CD4-positive, alpha-beta T cell treated with Interferon alpha-2 for 1 hour (primary cell): ENCODE measurements at places on chromosomes 5 and 9.

- peak; percentile 52 for DNase-seq
These were observed 459 bp upstream of the ERAP2 start for GRCh38 chr5:96875791-96876291.

- no peak for DNase-seq
These were observed 242.9 kb downstream of the BNC2 start for GRCh38 chr9:16627521-16627920.

- peak; percentile 36 for DNase-seq
These were observed 937 bp upstream of the HMGCR start for GRCh38 chr5:75335952-75336614.

GRCh38 chr5:65577141-65577540 lies 14.0 kb downstream of the PPWD1 start:
- DNase-seq, result no peak

- DNase-seq, result no peak
These were observed 674.5 kb downstream of the PRELID2 start for GRCh38 chr5:145160679-145161078.

GRCh38 chr9:88391921-88392320 lies 3.7 kb downstream of the SPIN1 start:
- DNase-seq, result no peak

DNA sequence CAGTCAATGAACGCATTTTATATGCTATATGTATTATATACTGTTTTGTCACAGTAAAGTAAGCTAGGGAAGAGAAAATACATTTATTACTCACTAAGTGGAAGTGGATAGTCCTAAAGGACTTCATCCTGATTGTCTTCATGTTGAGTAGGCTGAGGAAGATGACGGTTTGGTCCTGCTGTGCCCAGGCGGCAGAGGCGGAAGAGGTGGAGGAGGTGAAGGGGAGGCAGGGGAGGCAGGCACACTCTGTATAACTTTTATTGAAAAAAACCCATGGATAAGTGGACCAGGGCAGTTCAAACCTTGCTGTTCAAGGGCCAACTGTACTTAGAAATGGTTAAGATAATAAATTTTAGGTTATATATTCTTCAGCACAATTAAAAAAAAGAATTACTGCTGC lies 28.5 kb downstream of the TJP2 start:
- DNase-seq, result no peak

DNA sequence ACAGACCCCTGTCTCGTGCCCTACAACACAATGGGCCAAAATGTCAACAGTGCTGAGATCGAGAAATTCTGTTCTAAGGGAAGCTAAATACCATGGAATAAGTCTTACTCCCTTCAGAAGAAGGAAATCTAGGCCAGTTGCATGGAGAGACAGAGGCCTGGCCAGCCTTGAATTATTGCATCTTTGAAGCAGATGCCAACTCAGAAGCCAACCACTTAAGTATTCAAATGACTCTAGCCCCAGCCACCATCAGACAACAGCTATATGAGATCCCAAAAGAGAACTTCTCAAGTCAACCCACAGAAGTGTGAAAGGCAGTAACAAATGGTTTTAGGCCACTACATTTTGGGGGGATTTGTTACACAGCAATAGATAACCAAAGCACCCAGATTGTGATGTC lies 180.1 kb downstream of the ACTL7B start:
- DNase-seq, result no peak

DNA sequence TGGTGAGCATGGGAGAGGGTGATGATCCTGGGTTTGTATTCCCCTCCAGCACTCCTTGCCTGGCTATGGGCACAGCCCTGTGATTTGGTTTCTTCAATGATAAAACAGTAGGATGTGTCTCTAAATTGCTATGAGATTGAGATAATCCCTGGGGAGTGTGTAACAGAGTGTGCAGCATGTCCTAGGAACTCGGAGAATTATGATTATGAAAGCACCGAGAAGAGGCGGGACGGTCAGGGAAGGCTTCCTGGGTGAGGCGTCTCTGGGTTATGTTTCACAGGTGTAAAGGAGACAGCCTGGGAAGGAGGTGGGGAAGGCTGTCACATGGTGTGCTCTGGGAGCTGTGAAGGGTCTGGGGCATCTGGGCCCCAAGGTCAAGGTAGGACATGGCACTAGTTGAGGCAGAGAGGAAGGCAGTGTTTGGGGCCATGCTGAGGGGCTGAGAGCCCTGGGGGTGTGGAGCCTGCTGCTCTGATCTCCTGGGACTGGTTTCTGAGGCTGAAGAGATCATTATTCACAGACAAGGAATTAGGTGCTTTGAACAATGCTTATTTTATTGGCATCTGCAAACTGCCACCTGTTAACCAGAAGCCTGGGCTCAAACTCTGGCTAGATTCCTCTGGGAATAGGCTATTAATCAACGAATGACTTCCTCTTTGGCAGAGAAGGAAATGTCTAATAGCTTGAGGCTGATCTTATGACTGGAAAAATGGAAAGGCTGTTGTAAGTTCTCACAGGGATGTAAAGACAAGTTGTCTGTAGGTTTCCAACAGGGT lies 73.8 kb upstream of the IL12B start:
- no peak for DNase-seq

DNA sequence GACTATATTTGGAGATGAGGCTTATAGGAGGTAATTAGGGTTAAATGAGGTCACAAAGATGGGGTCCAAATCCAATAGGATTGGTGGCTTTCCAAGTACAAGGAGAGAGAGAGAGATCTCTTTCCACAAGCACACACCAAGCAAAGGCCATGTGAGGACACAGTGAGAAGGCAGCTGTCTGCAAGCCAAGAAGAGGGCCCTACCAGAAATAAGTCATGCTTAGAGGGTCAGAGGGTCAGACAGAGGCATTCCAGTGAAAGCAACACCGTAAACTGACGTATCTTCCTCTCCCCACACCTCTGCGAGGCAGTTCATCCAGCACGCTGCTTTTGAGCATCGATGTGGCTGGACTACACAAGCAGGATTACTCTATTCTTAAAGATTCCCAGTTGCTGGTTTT lies 87.9 kb downstream of the SLC1A3 start:
- DNase-seq, result no peak

DNA sequence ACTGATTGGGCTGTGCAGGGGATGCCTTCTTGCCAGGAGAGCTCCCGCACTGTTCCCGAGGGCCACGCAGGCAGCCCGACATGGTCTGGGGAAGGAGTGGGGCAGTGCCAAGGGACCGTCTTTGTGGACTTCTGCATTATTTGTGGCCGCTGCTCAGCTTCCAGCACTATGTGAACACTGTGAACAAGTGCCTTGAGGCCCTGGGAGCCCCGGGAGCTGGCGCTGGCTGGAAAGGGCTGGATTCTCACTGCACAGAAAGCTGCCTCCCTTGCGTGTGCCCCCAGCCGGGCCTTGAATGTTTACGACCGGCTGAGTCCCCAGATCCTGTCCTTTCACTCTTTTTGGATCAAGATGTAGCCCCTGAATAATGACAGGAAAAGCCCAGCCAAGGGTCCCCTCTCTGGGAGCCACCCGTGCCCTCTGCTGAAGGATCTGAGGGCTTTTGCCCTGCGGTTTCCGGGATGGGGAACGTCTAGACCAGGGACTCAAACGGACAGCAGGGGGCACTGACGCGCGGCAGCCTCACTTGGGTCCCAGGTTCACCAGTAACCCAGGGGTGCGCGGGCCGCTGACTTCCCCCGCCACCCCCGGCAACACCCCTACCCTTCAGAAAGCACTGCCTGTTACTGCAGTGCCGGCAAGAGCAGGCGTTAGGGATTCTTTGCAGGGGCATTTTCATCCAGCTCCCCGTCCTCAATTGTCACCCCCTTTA lies 98.9 kb upstream of the FCN2 start:
- DNase-seq, result no peak
